Naive thymus-derived CD8-positive, alpha-beta T cell (primary cell): ENCODE measurements at places on chromosomes 12 and 14.
A peak's percentile ranks its signal among the peaks of the same experiment; 100 is the strongest.

DNA sequence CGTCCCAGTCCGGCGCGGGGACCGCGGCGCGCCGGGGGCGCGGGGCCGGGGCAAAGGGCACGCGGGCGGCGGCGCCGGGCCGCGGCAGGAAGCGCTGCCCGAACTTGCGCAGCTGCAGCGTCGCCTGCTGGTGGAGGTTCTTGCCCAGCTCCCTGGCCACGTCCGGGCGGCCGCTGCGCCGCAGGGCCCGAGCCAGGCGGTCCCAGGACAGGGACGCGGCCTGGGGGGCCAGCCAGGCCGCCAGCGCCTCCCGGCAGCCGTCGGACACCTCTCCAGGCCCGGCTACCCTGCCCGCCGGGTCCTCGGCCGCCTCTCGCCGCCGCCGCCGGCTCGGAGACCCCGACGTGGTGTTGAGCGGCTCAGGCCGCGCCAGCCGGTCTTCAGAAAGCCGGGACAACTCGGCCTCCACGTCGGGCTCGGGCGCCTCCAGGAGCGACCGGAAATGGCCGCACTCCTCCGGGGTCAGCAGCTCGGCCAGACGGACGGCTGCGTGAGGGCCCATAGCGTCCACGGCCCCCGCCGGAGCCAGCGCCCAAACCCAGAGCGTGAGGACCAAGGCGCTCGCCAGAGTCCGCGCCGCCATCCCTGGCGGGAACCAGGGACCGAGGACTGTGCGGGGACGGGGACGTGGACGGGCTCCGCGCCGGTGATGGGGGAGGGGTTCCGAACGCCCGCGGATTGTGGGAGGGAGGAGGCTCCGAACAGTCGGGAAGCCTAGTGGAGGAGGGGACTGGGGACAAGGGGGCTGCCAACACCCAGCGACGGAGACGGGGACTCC is 34.0 kb downstream of the FIGNL2 start:
- peak; percentile 60 for DNase-seq

GRCh38 chr14:100787659-100788058 is 38.3 kb upstream of the MEG3 start:
- DNase-seq: no peak

GRCh38 chr12:44317651-44318126 is 481.8 kb downstream of the TMEM117 start:
- no peak for DNase-seq

GRCh38 chr12:68140556-68140955 is 19.0 kb downstream of the IFNG start:
- DNase-seq: no peak

GRCh38 chr12:46221255-46222128 is 47.4 kb downstream of the SLC38A1 start:
- DNase-seq: no peak

DNA sequence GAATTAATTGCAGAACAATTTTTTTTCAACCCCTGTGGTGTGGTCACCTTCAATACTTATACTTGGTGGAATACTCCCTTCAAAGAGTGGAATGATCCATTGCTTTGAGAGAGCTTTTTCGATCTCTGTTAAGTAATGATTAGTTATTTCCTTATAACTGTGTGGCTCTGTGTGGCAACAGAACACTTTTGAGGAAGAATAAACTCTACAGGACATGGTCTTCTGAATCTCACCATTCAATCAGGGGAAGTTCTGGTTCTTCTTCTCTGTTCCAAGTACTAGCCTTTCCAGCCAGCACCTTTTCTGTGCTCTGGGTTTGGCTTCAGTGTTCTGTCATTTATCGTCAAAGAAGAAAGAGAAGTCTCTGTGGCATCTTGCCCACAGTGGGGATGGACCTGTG is 369.2 kb downstream of the ZFP36L1 start:
- DNase-seq: no peak

GRCh38 chr14:50447461-50447860 is 50.8 kb upstream of the CDKL1 start:
- DNase-seq: no peak

GRCh38 chr14:74459976-74460375 is 33.1 kb downstream of the NPC2 start:
- DNase-seq: no peak

- DNase-seq: no peak
Observed at GRCh38 chr12:121245951-121246350, 36.0 kb downstream of the P2RX4 start.

- DNase-seq: no peak
Observed at GRCh38 chr12:52232203-52232673, 805 bp upstream of the KRT7 start.

- DNase-seq: no peak
Observed at GRCh38 chr12:27284751-27285150, 40.7 kb downstream of the STK38L start.

DNA sequence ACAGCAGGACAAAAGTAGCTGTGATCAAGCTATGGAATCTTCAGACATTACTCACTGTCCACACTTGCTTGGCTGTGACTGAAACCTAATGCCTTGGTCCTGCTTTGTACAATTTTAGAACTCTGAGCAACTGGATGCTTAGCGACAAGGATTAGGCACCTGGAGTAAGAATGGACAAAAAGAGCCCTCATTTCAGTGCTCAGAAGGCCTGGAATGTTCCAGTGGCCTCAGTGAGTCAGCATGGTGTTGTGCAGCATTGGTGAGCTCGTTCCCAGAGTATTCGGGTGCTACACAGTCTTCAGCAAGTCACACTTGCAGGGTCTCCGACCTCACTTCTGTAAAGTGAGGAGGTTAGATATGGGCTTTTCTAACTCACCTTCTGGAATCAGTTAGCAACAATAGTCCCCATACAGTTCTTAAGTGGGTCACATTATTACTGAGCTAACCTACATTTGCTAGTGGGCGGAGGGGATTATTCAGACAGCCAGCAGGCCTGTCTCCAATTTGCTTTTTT is 108.0 kb upstream of the MDM1 start:
- DNase-seq: no peak

GRCh38 chr12:98591209-98591608 is 2.3 kb upstream of the SLC25A3 start:
- DNase-seq: no peak

DNA sequence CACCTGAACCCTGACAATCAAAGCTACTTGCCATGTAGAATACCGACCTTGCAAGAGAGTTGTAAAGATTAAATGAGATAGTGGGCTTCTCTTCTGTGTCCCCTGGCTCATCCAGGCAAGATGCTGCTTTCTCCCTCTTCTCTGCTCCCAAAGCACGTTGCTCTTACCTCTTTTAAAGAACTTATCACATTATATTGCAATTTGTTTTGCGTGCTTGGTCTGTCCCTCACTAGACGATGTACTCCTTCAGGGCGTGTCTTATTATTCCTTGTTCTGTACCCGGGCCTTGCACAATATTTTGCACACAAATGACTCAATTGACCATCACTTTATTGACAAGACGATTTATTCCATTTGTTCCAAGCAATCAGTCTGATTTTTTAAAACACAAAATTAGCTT is 3.3 kb downstream of the DCN start:
- no peak for DNase-seq

DNA sequence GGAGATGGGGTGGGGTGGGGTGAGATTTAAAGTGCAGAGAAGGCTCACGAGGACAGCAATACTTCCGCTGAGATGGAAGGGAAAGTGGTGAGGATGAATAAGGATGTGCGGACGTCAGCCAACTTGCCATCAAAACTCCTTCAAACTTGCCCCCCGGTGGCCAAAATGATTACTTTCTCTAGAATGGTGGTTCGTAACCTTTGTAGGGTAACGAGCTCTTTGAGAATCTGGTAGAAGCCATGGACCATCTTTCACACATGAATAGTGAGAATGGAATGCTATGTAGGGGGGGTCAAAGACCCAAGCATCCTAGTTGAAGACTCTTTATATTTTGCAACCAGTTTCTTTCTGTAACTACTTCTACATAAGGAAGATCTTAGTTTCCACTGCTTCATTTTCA is 245.9 kb upstream of the DDHD1 start:
- no peak for DNase-seq

DNA sequence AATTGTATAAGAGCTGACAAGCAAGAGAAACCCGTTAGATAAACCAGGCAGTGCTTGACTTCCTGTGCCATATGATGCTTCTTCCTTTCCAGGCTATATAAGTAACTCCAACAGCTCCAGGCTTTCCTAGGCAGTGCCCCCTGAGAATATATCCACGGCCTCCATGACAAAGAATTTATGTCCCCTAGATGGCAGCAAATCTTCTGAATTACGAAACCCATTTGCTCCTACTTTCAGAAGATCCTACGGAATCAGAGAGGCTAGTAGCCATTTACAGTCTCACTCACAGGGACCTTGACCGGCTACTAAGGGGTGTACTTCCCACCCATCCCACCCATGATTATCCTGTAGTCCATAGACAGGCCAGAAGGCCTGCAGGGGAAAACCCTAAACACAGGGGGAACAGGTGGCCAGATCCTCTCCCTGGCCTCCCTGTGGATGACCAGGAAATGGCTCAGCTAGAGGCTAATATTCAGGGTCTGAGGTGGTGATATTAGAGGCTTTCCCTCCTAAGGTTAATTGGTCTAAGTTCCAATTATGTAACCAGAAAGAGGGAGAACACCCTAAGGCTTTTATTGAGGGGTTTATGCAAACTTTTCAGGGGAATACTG is 77.2 kb upstream of the DCD start:
- peak; percentile 28 for DNase-seq

DNA sequence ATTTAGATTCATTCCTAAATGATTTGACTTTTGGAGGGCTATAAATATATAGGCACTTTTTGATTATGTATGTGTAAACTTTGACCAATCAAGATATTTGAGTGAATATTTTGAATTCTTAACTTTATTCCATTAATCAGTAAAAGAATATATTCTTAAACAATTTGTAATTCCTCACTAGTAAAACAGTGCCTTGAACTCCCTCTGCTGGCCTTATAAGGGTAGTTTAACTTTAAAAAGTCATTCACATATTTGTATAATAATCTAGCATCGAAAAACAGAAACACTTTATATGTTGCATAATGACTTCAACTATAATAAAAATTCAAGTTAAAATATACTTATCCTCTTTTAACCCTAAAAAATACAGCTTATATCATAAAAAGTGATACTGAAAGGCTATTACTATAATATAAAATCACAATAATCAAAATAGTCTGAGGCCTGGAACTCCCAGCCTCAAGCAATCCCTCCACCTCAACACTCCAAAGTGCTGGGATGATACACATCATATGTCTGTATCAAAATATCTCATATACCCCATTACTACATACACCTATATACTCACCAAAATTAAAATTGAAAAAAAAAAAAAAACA is 31.2 kb downstream of the CCDC59 start:
- no peak for DNase-seq

DNA sequence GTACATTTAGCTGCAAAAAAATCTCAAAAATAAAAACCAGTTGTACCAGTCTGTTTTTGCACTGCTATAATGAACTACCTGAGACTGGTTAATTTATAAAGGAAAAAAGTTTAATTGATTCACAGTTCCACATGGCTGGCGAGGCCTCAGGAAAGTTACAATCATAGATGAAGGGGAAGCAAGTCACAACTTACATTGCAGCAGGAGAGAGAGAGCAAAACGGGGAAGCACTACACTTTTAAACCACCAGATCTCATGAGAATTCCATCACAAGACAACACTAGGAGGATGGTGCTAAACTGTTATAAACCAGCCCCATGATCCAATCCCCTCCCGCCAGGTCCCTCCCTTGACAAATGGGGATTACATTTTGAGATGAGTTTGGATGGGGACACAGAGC is 186.0 kb downstream of the TMTC3 start:
- no peak for DNase-seq

DNA sequence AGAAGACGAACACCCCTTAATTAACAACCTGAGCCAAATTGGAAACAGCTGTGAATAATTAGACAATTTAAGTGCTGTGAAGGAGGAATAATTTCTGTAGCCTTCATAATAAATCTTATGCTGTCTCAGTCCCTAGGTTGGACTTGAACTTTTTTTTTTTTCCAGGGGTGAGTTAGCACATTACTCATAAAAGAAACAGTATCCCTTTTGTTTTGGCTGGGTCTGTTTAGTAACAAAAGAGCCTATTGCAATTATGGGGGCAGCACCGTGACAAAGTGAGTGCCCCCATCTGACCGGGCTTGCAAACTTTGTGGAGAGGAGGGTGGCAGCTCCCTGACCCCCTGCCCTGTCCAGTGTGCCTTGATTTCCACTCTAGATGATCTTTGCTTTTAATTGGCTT is 167.4 kb downstream of the DICER1 start:
- DNase-seq: no peak

- no peak for DNase-seq
Observed at GRCh38 chr12:29580971-29581370, 83.5 kb upstream of the OVCH1 start.

GRCh38 chr12:127773520-127773919 is 493.4 kb upstream of the TMEM132C start:
- no peak for DNase-seq

- no peak for DNase-seq
Observed at GRCh38 chr12:13591488-13591887, 389.9 kb downstream of the GRIN2B start.

DNA sequence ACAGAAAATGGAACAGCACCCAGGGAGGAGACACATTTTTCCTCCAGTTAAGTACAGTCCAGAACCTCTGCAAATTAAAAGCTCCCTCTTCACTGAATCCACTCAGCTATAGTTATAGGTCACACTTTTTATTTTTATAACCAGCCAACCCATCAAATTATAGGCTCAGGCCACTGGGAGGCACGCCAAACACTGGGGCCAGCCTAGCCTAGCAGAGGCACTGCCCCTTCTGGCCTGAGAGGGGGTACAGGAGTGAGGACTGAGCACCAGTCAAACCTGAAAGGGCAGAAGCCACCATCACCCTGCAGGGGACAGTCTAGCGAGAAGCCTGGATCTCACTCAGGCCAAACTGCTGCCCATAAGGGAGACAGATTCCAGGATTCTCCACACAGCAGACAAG is 19.3 kb downstream of the FMNL3 start:
- no peak for DNase-seq

GRCh38 chr12:25256826-25257225 is 6.1 kb upstream of the KRAS start:
- no peak for DNase-seq

- DNase-seq: no peak
Observed at GRCh38 chr12:90519285-90519684, 435.7 kb downstream of the CCER1 start.

DNA sequence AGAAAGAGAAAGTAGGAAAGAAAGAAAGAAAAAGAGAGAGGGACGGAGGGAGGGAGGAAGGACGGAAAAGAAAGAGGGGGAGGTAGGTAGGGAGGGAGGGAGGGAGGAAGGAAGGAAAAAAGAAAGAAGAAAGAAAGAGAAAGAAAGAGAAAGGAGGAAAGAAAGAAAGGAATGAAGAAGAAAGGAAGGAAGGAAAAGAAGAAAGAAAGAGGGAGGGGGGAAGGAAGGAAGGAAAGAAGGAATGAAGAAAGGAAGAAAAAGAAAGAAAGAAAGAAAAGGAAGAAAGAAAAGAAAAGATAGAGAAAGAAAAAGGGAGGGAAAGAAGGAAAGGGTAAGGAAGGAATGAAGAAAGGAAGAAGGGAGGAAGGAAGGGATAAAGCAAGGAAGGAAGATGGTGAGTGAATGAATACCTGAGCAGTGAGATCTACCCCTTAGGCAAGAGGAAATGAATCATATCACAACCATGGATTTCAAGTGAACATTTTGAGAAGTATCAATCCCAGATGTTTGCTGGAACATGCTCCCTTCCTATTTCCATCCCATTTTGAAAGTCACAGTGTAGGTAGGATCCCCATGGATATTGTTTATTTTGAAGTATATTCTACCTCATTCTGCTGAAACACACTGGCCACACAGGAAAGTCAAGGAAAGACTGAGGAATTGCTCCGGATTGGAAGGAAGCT is 639.4 kb upstream of the TBX3 start:
- DNase-seq: no peak
